ENCODE measurements at places on chromosomes 5 and 9.

DNA sequence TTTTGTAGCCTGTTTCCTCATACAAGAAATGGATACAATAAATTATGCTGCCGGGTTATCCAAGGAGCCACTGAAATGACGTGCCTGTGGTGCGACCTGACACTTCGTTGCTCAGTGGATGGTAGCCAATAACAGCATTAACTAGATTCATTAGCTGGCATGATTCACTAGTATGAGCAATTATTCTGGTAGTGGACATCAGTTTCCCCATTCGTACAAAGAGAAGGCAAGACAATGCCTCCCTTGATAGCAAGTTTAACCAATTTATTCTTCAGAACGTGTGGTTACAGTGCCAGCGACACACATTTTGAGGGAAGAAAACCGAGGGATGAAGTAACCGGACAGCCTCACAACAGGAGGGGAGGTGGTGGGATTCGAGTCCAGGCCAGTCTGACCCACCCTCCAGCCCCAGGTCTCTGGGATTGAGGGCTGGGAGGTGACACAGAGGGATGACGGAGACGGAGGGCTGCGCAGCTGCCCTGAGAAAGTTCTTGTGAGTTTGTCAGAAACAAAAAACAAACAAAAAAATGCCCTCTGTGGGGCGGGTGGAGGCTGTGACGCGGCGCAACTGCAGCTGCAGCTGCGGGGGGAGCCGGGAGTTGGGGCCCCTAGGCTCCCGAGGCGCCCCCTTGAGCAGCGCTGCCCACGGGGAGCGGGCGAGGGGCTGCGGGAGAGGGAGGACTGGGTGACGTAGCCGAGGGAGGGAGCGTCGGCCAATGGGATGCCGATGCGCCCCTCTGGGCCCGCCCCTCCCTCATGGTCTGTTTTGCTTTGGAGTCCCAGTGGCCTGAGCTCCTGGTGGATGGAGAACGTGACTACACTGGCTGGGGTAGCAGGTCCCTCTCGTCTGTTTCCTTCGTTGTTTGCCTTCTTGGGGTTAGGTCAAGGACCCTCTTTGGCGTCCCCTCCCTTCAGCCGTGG lies 10.9 kb downstream of the LHX2 start:
- no peak for DNase-seq

DNA sequence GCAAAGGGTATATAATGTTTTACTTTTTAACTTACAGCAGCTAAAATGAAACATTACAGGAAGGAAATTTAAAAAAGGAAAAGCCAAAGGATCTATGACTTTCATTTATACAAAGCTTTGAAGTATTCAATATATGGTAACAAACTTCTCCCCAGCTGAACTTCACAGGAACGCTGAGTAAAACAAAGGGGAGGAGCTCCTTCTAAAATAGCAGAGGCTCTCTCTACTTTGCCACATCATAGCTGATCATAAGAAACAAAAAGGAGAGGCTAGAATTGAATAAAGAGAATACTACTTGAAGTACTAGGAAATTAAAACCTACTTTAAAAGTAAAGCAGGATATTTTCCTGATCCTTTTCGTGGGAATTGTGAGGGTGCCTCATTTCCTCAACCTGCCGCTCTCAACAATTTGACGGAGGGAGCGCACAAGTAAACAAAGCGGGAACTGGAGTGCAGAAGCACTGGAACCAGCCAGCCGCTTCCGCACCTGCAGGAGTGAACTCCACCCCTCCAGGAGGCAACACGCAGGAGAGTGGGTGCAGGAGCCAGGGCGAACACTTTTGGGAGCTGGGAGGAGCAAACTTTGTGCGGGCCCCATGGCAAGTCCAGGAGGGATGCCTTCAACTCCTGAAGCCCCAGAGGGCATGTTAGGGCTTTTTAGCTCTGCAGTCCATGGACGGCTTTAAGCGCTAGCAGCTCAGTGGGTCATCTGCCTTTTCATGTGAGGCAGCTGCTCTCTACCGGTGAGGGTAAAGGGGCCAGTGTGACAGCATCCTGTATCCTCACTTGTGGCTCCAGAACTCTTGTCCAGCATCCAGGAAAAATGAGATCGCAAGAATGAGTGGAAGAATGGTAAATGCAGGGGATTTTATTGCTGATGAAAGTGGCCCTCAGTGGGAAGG lies 757.4 kb downstream of the PTPRD start:
- DNase-seq: no peak

GRCh38 chr5:85741972-85742371 lies 875.8 kb upstream of the COX7C start:
- DNase-seq: no peak

DNA sequence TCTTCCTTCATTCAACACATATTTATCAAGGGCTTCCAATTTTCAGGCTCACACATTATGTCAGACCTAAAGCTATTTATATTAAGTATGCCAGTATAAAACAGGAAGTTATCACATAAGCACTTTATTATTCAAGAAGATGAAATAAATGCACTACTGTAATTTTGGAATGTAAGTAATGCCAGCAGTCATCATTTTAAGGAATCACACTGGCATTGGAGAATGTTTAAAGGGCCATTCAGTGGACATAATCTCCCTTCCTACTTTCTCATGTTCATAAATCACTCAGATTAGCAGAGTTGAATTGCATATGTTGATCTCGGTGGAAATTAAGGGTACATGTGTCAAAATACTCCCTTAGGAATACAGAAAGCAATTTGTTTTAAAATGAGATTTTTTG lies 164.4 kb downstream of the GIN1 start:
- no peak for DNase-seq

GRCh38 chr5:163889369-163889768 lies 383.9 kb downstream of the MAT2B start:
- DNase-seq: no peak
